Muscle of back (tissue), 13 donors: ENCODE measurements at places on chromosomes 16 and 17.
A peak's percentile ranks its signal among the peaks of the same experiment; 100 is the strongest.

DNA sequence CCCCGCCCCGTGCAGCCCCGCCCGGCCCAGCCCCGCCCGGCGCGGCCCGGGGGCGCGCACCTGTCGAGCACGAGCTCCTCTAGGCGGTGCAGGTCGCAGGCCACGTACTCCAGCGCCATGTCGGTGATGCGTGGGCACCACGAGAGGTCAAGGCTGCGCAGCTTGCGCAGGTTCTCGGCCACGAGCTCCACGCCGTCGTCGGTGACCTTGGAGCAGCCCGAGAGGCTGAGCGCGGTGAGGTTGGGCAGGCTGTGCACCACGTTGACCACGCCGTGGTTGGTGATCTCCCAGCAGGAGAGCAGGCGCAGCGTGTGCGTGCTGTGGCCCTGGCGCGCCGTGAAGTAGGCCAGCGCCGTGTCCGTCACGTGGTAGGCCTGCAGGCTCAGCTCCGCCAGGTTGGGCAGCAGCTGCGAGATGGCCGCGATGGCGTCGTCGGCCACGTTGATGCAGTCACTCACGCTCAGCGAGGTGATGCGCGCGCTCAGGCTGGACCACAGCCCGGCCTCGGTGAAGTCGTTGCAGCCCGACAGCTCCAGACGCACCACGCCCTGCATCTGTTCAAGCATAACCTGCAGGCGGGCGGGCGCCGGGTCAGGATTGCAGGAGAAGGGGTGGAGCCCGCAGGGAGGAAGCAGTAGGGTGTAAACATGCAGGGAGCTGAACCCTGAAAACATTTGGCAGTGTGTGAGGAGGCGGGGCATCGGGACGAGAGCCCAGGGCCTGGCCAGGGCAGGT is 5.3 kb upstream of the WDR24 start:
- no peak for DNase-seq

DNA sequence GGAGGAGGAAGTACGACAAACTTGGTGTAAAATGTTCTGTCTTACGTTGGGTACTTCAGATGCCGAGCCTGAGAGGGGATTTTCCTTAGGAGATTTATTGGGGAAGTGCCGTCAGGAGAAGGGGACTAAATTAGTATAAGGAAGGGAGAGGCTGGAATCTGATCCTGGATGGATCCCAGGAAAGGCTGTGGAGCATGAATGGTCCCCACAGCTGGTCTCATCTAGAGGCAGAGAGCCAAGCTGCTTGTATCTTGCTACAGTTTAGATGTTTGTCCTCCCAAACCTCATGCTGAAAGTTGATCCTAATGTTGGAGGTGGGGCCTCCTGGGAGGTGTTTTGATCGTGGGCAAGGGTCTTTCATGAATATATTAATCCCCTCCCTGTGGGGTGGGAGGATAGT is 798.4 kb upstream of the EEF2KMT start:
- DNase-seq: peak; percentile 79

GRCh38 chr16:84277244-84277823 is 17.3 kb upstream of the WFDC1 start:
- no peak for DNase-seq

GRCh38 chr17:4605826-4606225 is 21.5 kb downstream of the SMTNL2 start:
- DNase-seq: no peak

- no peak for DNase-seq
Measured at GRCh38 chr17:7552621-7553051, 3.8 kb downstream of the TNFSF12 start.

- no peak for DNase-seq
Measured at GRCh38 chr17:27973258-27974044, 69.0 kb upstream of the NLK start.

DNA sequence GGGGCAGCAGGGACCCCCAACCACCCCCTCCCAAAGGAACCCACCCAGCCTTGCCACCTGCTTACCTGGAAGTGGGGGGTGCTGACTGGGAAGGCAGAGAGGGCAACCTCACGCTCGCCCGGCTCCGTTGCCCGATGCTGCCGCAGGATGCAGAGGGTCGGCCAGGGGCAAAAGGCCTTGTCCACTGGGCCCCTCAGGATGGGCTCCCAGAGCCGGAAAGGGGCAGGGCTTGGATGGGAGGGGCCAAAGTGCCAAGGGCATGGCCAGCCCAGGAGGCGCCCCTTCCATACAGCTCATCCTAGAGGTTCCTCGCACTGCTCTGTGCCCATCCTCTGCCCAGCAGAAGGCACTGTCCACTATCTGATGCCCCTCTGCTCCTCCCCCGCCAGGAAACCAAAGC is 59.4 kb downstream of the SRCIN1 start:
- DNase-seq: no peak

- DNase-seq: no peak
Measured at GRCh38 chr16:75702242-75702641, 981 bp upstream of the DUXB start.

GRCh38 chr17:33732116-33732515 is 439.0 kb upstream of the ASIC2 start:
- DNase-seq: peak; percentile 9

DNA sequence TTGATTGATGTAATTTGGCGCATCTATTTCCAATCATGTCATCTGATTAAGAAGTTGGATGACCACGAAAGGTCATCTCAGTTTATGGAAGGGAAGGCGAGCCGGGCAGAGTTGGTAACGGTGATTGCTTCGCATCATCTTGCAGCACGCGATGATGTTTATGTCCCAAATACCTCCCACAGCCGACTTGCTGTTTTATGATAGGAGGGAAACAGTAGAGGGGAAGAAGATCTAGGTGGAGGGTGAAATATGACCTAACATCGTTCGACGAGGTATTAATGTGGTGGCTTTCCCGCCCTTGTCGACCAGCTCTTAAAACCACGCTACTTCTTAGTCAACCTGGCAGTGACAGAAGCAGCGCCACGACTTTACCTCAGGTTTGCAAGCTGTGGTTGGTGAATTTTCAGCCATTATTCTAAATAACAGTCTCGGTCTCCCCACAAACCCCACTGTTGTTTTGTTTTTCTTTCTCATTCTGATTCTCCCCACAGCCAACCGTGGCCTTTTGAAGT is 805 bp upstream of the TANC2 start:
- DNase-seq: no peak

DNA sequence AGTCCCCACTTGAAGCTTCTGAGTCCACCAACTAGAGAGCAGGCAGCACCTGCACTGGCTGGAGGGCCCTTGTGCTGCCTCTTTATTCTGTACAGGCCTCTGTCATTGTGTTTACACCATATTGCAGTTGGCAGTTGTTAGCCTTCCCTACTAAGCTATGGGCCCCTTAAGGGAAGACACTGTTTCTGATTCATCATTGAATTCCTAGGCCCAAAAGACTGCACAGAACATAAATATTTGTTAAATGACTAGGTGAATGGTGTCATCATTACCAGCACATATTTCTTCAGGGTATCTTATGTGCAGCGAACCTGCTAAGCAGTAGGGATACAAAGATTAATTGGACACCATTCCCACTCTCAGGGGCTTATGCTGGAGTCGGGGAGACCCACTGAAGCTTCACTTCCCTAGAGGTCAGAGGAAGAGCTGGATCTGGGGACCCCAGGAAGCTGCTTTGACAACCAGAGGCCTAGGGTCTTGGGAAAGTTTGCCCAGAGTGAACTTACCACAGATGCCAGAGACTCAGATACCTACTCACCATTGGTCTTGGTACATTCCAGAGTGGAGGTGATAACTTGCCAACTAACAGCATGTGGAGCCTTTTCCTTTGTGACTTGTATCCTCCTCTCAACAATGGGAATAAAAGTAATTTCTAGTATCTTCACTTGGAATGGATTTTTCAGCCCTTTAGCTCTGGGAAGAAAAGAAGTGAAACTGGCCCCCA is 28.7 kb upstream of the DDX52 start:
- DNase-seq: no peak

DNA sequence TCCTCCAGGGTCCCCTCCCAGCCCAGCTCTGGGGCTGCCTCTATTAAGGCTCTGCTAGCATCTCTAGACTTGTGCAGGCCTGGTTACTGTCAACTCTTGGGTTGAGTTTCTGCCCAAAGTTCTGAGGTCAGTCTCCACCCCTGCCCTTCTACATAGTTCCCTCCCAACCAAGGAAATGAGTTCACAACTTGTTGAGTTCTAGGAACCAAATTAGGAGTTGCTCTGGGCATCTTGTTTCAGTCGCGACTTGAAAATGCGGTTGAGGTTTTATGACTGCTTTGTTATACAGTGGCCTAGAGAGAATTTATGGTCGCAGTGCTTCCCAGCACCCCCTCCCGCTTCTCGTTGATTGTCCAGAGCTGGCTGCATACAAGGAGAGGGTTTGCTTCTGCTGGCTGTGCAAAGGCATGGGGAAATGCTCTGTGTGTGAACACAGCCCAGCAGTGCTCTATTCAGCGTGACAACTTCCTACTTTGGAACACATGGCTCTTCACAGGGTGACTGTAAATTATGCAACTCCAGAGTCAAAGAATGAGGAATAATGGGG is 20.2 kb downstream of the GNAO1 start:
- DNase-seq: no peak

GRCh38 chr16:30009990-30010843 is 610 bp downstream of the DOC2A start:
- DNase-seq: no peak

GRCh38 chr17:67800495-67800928 is 24.8 kb upstream of the BPTF start:
- peak; percentile 43 for DNase-seq

DNA sequence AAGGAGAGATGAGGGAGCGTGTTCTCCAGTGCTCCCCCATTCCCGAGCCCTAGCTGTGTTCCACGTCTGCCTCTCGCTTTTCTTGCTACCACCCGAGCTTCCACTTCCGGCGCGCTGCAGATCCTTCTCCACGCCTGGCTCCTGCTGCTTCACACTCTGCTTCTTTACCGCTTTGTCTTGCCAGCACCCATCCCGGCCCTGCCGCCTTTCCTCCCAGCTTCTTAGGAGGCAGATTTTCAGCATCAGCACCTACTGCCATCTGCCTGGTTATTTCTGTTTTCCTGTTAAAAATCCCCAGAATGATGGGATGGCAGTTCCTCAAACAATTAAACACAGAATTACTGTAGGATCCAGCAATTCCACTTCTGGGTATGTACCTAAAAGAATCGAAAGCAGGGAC is 64.7 kb downstream of the ELAC2 start:
- no peak for DNase-seq

DNA sequence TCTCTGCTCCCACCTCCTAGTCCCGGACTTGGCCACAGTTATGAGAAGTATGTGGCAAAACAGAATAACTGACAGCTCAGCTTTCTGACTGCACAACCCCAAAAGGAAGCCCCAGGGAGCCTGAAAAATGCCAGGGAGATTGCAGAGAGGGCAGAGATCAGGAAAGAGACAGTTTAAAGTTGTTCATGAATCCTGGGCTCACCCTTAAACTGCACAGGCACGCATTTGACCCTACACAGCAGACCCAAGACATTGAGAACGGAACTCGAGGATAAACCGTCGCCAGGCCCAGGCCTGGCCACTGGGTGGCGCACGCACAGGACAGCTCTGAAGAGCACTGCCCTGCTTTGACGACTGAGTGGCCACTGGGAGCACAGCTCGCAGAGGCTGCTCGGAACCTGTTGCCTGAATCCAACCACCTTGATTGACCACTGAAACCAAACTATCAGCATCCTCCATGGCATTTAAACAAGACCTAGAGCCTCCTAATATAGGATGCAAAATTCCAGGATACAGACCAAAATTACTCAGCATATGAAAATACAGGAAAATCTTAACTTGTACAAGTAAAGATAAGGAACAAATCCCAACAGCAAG is 114.0 kb downstream of the C16orf95 start:
- DNase-seq: peak; percentile 78

DNA sequence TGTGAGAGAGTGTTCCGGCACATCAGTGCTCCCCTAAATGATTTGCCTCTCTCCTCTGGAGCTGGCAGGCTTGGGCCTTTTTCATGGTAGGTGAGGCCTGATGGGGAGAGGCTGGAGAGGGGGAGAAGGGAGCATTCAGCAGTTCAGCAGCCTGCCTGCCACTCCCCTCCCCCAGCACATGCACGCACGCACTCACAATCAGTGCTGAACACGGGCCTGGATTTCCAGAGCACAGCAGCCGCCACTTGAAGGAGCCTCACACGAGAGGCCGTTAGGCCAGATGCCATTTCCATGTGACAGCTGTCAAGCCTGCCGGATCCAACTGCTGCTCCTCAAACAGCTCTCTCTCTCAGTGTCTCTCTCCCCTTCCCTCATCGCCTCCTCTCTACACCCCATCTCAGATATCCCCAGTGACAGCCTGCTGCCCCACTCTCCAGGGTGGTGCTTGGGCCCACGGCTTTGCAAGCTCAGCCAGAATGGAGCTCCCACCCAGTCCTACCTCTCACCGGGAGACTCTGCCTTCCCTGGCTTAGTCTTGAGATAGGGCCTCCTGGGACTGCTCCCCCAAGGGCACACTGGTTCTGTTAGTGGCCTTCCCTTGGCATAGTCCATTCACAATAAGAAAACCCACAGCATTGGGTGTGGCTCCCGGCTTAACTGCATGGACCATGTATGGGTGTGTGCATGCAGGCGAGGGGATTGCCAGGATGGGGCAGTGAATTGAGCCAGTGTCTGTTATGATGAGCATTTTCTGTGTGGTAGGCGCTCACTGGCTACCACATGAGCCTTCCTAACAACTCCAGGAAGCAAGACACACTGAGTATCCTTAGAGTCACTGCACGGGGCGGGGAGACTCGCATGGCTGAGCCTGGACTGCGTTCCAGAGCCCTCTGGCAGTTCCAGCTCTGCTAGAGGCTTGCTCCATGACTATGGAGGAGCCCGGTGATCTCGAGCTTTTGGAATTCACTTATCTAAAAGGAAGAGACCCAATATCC is 226.2 kb downstream of the CCDC182 start:
- DNase-seq: peak; percentile 57

DNA sequence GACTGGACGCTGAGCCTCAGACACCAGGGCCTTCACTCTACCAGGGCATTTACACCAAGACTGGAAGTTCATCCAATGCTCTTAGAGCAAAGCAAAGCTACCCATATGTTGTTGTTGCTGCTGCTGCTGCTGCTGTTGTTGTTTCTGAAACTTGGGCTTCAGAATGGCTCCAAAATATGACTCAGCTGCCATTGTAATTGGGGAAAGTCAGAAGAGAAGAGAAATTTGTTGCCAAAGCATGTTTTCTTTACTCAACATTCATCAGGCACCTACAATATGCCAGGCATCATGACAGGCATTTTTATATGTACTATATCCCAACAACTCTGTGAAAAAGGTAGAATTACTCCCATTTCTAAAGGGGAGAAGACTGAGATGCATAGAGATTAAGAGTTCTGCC is 11.9 kb downstream of the KRT32 start:
- DNase-seq: no peak

DNA sequence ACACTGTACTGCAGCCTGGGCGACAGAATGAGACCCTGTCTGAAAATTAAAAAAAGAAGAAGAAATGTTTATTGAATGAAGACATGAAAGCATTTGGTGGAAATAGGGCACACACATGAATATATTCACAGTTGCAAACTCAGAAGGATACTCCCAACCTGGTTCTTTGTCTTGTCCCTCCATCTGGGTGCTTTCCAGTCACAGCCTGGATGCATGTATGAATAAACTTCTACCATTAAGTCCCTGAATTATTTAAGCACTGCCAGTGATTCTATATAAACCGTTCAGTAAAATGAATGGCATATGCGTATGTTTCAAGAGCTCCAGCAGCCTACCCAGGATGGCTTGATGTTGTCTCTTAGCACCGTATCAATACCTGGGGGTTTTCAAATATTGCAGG is 591.1 kb downstream of the WWOX start:
- no peak for DNase-seq

GRCh38 chr16:58366247-58367031 is 25.8 kb upstream of the GINS3 start:
- no peak for DNase-seq

GRCh38 chr16:27446721-27447120 is 44.7 kb downstream of the IL21R start:
- no peak for DNase-seq

- DNase-seq: peak; percentile 49
Measured at GRCh38 chr16:9053006-9053601, 38.3 kb upstream of the HAPSTR1 start.

GRCh38 chr16:68272507-68273209 is 8.3 kb downstream of the SLC7A6 start:
- DNase-seq: no peak
